ENCODE measurements at places on chromosomes 11 and 22.

GRCh38 chr22:29692327-29692640 is 27.5 kb upstream of the CABP7 start:
- DNase-seq: no peak

DNA sequence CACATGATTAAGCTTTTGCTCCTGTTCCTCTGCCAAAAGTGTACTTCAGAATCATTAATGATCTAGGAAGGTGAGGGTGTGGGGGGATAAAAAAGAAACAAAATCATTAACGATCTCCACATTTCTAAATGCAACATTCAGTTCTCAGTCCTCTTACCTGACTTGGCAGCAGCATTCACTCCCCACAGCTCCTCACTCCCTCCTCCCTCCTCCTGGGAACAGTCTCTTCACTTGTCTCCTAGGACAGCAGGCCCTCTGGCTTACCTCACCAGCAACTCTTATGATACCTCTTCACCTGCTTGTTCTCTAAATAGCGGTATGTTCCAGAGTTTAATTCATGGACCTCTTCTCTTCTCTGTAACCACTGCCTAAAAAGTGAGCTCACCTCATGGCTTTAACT is 56.5 kb upstream of the APOA1 start:
- no peak for DNase-seq

DNA sequence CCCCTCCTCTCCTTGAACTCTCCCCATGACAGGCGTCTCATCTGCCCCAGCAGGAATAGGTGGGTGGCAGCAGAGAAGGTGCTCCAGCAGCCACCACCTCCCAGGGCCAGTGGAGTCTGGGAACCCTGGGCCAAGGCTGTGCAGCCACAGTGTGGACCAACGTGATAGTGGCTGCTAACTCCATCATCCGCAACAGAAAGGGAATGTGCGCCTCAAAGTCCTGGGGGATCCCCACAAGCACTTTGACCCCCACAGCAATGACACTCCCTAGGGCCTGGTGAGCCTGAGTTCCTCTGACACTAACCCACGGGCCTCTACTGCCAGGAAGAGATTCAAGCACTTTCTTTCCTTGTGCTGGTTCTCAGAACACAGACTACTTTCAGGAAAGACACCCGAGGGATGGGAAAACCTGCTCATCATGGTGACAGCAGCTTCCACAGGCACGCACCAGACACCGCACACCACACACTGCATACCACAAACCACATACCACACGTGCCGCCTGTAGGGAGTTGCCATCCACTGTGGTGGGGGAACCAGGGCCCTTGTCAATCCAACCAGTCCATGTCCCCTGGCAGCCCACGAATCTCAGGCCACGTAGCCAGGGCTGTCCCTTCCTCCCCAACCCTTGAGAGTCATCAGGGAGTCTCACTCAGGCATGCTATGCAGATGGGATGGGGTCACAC is 3.4 kb upstream of the SLC25A1 start:
- no peak for DNase-seq

GRCh38 chr11:103892603-103893002 is 143.8 kb upstream of the DDI1 start:
- no peak for DNase-seq

DNA sequence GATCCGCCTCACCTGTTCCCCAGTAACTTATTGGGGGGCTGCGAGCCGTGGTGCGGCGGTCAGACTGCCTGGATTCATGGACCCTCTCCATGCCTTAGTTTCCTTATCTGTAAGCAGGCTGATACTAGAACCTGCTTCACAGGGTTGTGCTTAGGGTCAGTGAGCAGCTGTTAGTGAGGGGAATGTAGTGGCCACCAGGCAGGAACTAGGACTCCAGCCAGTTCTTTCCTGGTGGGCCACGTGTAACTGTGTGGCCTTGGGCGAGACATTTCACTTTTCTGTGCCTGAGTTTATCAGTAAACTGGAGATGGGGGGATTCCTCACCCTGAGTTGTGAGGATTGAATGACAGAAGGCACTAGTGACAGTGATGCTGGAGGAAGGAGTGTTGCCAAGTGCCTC is 24.8 kb downstream of the MCM5 start:
- no peak for DNase-seq

- DNase-seq: no peak
Observed at GRCh38 chr11:40139536-40139935, 1319.9 kb downstream of the LRRC4C start.

- no peak for DNase-seq
Observed at GRCh38 chr11:26202754-26203153, 129.2 kb upstream of the ANO3 start.

DNA sequence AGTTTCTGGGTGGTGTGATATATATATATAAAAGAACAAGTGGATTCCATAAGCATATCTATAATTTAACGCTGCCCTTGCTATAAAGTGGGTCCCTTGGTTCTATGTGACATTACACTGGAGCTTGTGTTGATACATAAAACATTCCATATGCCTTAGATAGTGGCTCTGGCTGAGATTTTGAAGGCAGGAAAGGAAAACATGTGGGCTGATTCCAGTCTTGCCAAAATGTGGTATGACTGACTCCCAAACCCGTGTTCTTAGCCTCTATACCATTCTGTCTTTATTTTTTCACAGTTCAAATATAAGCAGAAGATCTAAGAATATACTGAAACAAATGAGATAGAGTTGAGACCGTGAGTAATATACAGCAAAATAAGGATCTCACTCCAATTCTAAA is 522.8 kb upstream of the LRRC4C start:
- DNase-seq: no peak

GRCh38 chr11:73395297-73396208 is 19.4 kb downstream of the RELT start:
- no peak for DNase-seq

GRCh38 chr11:130243816-130244215 is 70.9 kb downstream of the ZBTB44 start:
- DNase-seq: no peak

DNA sequence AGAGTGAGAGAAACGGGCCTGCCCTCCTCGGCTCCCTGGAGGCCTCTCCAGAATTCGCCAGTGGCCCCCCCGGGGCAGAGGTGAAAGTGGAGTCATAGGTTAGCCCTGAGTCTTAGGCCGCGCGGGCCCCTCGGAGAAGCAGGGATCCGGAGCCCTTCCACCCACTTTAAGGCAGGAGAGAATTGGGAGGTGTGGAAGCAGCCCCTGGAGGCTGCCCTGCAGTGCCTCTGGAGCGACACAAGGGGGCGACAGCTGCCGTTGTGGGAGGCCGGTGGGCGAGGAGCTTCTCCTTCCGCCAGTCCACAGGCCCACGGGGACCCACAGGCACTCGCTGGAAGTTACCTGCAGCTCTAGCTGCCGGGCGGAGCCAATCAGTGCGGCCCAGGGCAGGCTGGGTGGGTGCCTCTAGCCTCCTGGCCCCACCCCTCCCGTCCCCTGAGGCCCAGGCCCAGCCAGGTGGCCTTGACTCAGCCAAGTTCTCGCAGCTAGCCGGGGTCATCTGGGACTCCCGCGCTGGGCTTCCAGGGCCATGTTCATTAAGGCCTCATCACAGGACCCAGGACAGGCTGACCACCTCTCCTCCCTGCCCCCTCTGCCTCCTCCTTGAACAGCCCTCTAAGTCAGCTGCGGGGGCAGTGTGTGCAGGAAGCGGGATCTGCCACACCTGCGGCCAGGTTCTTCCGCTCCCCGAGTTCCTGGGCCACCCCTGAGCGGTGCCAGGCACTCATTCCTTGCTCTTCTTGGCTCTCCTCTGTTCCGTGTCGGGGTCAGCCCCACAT is 5.0 kb downstream of the DGKZ start:
- peak; percentile 70 for DNase-seq

DNA sequence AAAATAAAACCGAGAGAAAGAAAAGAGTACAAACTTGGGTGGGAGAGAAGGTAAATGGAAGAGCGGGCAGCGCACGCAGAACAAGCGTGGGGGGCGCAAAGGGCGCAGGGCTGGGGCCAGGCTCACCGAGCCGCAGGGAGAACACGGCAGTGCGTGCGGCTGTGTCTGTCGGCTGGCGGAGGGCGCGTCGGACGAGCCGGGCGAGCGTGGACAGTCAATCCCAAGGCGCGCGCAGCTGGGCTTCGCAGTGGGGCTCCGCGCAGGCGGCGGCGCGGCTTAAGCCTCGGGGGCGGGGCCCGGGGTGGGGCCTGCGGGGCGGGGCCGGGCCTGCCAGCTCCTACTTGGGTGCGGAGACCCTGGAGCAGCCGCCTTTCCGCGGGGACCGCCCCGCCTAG is at the start of gene UCP2:
Gene UCP2, minus strand, starts transcription at position 249 of the 395 bp plus-strand sequence. CDS start 4,465 bp downstream, outside the sequence.
- peak; percentile 82 for DNase-seq

GRCh38 chr22:36510384-36510783 is 3.5 kb upstream of the FOXRED2 start:
- DNase-seq: no peak

DNA sequence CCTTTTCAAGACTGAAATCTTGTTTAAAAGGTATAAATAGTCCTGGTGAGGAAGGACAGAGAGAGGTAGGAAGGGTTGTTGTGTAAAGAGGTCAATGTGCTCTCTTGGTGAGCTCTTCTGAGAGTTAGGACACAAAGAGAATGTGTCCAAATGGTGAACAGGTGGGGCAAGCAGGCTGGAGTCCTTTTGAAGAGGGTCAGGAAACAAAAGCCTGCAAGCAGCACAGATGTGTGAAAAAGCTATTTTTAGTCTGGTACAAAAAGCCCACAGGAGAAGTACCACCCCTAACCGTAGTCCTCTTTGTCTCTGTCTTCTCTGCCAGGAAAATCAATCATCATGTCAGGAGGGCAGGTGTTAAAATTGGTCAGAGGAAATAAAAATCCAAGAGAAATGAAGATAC is 54.4 kb upstream of the SYN3 start:
- DNase-seq: no peak

- no peak for DNase-seq
Observed at GRCh38 chr22:20000246-20001081, 16.2 kb downstream of the ARVCF start.

- no peak for DNase-seq
Observed at GRCh38 chr11:122104341-122104740, 11.7 kb downstream of the BLID start.

DNA sequence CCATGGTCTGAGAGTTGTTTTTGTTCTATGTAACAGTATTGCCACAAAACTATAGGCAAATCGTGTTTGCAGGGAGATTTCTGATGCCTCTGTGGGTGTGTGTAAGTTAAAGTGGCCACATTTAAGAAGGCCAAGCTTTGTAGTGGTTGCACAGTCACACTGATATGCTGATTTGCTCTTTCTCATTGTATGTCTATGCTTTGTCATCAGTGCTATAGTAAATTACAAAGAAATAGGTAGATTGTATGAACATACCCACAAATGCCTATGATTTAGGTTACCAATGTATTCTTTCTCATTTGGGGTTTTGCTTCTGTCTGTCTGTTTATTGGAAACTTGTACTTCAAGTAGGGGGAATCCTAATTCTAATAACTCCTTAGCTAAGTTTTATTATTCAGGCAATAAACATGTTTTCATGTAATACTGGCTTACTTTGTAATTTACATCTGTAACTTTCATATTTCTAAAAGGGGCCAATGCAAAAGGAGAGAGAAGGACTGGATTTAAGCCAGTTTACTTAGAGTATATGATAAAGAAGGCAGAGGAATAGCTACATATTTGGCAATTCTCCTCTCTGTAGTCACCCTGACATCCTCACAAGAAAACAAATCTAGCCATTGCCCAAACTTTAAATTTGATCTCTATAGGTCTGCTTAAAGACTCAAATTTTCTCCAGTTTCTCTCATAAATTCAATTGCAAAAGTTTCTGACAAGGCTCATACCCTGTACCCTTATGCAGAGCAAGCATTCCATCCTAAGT is 2.0 kb downstream of the FIBIN start:
- no peak for DNase-seq

GRCh38 chr22:36356708-36357624 is 30.8 kb downstream of the MYH9 start:
- DNase-seq: peak; percentile 46

GRCh38 chr22:19565382-19566278 is 41.4 kb upstream of the CLDN5 start:
- DNase-seq: no peak

DNA sequence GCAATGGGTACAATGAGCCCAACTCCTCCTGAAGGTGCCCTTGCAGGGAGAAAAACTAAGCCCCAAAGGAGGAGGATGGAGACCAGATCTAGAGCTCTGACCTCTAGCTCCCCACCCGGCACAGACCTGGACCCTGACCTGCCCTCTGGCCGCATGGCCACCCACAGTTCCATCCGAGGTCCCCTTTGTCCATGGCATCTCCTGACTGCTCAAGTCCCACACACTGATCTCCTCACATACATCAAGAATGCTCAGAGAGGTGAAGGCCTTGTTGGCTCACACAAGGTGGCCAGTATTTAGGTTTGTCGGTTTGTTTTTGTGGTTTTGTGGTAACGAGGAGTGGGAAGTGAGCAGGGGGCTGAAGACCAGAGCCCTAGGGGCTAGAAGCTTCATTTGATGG is 423.5 kb upstream of the B3GAT1 start:
- no peak for DNase-seq

DNA sequence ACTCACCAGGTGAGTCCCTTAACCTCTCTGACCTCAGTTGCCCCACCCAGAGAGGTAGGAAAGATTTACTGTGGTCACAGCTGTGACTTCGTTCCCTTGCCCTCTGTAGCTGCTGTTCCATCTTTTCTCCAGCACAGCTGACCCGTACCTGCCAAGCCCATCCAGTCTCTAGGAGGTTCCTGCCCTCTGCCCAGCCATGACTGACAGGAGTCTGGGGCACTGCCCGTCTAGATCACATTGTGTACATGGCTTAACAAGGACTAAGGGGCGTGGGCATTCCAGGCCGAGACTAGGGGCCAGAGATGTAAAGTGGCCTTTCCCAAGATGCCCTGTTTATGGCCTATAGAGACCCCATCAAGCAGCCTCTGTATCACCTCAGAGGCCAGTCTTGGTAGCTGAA is 132.0 kb downstream of the PARVA start:
- no peak for DNase-seq

- no peak for DNase-seq
Observed at GRCh38 chr11:16774936-16775613, 36.6 kb downstream of the C11orf58 start.

GRCh38 chr11:123480290-123480815 is 50.3 kb downstream of the GRAMD1B start:
- DNase-seq: no peak

GRCh38 chr11:80899381-80899780 is 1458.6 kb upstream of the TENM4 start:
- no peak for DNase-seq

GRCh38 chr11:132330515-132330914 is 960.1 kb downstream of the NTM start:
- no peak for DNase-seq

- DNase-seq: no peak
Observed at GRCh38 chr22:21443735-21444421, 23.3 kb upstream of the TMEM191C start.

Data from CD4-positive, alpha-beta T cell treated with Interleukin-6 at 100 ng/mL for 8 hours (primary cell).